ENCODE measurements at places on chromosomes 5 and 9. TPM values are rescaled to one million over a fixed set of nuclear protein-coding genes. Genes with fewer than 3 reads are reported as not detected.

The ERP44 gene
- 26.7 TPM for polyA plus RNA-seq

The ABCA2 gene
- polyA plus RNA-seq: 14.8 TPM

The PCDHB11 gene
- 0.44 TPM for polyA plus RNA-seq

The ADAMTSL2 gene
- 9.1 TPM for polyA plus RNA-seq

The GFRA3 gene
- polyA plus RNA-seq: 0.18 TPM

The FCN2 gene
- polyA plus RNA-seq: 0.22 TPM

The PCDHGB5 gene
- 1.2 TPM for polyA plus RNA-seq

The PCDHB4 gene
- 0.73 TPM for polyA plus RNA-seq

The SCGB3A2 gene
- 2,733 TPM for polyA plus RNA-seq

The MZB1 gene
- polyA plus RNA-seq: 13.4 TPM

The FBXW2 gene
- 31.8 TPM for polyA plus RNA-seq

The PCDHB12 gene
- polyA plus RNA-seq: 0.71 TPM

The SLC12A2 gene
- 4.3 TPM for polyA plus RNA-seq

The TGFBI gene
- 122 TPM for polyA plus RNA-seq

The NME5 gene
- polyA plus RNA-seq: 9.6 TPM

The MYO10 gene
- 15.9 TPM for polyA plus RNA-seq

The NR5A1 gene
- polyA plus RNA-seq: not detected

The GARIN3 gene
- not detected for polyA plus RNA-seq

The C9orf40 gene
- 1.9 TPM for polyA plus RNA-seq

The AMBP gene
- 0.47 TPM for polyA plus RNA-seq

The RNF208 gene
- 12.0 TPM for polyA plus RNA-seq

The BTNL9 gene
- 54.5 TPM for polyA plus RNA-seq

The CPLANE1 gene
- 3.5 TPM for polyA plus RNA-seq

The FOXD4 gene
- polyA plus RNA-seq: 0.53 TPM

The CDH12 gene
- not detected for polyA plus RNA-seq

The OBP2B gene
- not detected for polyA plus RNA-seq

The PLPP6 gene
- polyA plus RNA-seq: 3.8 TPM

The LMBRD2 gene
- polyA plus RNA-seq: 3.6 TPM

The SLC6A19 gene
- not detected for polyA plus RNA-seq

The AK6 gene
- polyA plus RNA-seq: 38.0 TPM

The MVB12B gene
- 9.5 TPM for polyA plus RNA-seq

The MTAP gene
- polyA plus RNA-seq: 11.1 TPM

All from lung (tissue), 17 donors.